GM19239 (cell line): ENCODE measurements at places on chromosomes 5 and 9.

GRCh38 chr9:127380479-127380878 is 16.5 kb upstream of the SLC2A8 start:
- no peak for DNase-seq

- no peak for DNase-seq
These were observed 485 bp upstream of the HABP4 start for GRCh38 chr9:96449523-96449844.

DNA sequence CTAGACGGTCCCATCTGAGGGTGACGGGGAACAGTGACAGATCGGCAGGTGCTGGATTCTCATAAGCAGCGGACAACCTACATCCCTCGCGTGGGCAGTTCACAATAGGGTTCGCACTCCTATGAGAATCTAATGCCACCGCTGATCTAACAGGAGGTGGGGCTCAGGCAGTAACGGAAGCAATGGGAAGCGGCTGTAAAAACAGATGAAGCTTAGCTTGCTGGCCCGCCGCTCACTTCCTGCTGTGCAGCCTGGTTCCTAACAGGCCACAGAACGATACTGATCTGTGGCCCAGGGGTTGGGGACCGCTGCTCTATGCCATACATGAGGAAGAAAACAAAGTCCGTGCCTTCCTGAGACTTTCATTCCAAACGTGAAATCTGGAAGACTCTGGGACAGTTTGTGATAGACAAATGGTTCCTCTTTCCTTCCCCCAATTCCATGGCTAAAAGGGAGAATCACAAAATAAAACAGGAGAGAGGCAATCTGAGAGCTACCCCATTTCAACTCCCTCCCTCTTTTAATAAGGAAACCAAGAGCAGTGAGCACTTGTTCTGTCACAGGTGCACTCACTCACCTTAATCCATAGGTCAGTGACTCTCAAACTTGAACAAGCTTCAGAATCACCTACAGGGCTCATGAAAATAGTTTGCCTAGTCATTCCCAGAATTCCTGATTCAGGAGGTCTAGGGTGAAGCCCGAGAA is 12.1 kb downstream of the PDCL start:
- DNase-seq, result no peak

GRCh38 chr5:77993141-77993854 is 217.2 kb upstream of the TBCA start:
- no peak for DNase-seq

- no peak for DNase-seq
These were observed 82.1 kb downstream of the CYFIP2 start for GRCh38 chr5:157348049-157348400.

DNA sequence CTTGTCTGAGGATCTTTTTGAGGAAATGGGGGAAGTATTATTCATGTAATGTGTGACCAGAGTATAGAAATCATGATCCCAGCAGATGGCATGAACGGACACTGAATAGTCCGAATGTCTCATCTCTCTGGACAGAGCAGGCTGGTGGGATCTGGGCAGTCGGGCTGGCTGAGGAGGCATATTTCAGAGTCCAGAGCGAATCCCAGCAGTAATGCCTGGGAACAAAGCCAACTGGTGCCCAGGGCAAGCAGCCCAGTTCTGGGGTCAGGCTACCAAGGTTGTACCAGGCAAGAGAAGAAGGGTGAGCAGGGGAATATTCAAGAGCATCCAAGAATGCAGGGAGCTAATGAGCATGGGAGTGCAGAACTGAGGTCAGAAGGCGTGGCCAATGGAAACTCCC is 306.4 kb downstream of the ZSWIM6 start:
- no peak for DNase-seq

DNA sequence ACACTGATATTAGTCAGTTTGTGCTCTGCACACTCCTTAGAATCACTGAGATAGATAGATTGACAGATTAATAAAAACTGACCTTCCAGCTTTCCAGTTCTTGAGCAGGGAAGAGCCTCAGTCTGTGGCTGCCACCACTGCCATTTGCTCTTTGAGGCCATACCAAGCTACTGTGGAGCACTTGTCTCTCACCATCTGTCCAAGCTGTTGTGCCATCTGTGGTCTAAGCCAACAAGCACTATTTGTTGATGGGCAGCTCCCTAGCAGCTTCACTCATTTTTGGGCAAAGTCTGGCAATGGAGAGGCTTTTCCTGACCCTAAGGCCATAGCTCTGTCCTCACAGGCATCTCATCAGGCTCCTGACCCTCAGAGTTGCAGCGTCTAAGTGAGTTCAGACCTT is 30.4 kb downstream of the HTR1A start:
- DNase-seq, result no peak

DNA sequence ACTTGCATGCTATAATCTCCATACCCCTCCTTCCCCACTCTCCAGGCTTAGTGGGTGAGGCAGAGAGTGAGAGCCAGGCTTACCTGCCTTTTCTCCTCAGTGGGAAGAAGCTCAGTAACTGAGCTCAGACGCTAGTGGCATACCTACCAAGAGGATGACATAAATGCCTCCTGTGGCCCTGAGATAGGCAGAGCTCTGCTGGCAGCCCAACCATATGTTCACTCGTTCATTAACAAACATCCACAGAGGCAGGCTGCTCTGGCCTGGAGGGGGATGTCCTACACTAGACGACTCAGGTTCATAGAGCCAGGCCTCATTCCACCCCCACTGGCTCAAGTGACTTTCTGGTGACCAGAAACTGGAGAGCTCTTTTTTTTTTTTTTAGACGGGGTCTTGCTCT is 81.3 kb downstream of the THBS4 start:
- no peak for DNase-seq

DNA sequence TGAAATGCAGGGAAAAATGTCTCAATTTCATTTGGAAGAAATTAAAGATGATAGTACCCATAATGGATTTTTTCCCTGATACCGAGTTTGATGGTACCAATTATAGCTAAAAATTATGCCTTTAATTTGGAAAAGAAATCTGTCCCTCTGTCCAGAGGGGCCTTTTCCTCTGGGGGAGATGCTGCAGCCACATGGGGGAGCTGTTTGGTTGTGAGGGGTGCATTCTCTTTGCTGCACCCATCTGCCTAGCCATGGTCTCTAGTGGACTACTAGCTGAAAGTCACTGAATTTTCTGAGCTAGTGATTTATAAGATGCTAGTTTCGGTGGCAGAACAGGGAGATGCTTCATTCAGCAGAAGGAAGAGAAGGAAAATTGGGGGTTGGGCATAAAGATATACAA is 9.6 kb downstream of the SEC61B start:
- DNase-seq, result no peak

- no peak for DNase-seq
These were observed 127.1 kb downstream of the MYO10 start for GRCh38 chr5:16809010-16809394.

DNA sequence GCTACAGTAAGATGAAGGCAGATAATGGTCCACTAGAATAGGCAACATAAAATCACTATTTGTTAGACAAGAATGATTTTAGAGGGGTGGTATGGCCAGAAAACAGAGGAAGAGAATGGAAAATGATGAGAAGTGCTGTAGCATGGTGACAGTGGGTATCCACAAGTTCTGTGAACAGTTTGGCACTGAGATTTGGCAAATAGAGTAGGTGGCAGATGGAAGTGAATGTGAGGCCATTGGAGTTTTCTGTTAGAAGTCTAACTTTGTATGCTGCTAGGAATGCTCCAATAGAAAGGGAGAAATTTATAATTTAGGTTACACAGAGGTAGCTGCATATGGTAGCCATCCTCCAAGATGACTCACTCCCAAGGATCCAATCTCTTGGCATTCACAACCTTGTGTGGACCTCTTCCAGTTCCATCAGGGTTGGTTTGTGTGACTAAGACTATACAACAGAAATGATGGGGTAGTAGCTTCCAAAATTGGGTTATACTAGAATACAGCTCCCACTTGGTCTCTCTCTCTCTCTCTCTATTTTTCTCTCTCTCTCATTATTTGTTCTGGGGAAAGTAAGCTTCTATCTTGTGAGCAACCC is 646.9 kb upstream of the ZNF608 start:
- DNase-seq, result no peak

DNA sequence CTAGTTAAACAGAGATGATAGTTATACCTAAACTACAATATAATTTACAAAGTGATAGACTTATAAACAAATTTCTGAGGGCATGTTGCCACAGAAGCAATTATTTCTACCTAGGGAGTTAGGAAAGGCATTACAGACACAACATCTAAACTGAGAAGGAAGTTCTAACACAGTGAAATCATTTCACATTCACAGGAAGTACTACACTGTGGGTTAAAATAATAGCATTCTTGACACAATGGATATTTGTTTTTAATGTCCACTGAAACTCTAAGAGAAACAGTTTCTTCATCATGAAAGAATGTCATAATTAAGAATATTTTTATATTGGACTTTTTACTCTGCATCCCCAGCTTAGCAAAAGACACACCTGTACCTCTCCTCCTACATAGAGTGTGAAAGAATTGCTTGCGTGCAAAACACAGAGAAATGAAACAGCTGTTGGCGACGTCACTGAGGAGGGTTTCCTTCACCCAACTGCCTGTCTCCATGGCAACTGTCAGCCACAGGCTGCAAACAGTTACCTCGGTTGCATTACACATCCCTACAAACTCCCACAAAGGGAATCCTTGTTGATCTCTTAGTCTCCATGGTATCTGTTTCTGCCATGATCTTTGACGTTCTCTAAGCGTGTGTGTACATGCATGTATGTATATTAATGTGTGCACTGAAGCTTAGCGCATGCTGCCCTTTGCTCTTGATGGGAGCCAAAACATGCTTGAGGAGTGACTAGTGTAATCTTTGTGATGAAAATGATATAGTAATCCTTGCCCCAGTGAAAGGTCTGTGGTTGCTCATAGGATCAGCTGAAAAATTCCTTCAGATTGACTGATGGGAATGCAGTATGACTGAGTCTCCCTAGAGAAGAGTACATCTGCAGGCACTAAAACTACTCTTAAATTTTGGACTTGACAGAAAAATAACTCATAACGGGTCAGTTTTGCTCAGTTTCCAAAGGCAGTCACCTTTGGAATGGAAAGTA is 168.5 kb downstream of the ACTL7B start:
- no peak for DNase-seq

DNA sequence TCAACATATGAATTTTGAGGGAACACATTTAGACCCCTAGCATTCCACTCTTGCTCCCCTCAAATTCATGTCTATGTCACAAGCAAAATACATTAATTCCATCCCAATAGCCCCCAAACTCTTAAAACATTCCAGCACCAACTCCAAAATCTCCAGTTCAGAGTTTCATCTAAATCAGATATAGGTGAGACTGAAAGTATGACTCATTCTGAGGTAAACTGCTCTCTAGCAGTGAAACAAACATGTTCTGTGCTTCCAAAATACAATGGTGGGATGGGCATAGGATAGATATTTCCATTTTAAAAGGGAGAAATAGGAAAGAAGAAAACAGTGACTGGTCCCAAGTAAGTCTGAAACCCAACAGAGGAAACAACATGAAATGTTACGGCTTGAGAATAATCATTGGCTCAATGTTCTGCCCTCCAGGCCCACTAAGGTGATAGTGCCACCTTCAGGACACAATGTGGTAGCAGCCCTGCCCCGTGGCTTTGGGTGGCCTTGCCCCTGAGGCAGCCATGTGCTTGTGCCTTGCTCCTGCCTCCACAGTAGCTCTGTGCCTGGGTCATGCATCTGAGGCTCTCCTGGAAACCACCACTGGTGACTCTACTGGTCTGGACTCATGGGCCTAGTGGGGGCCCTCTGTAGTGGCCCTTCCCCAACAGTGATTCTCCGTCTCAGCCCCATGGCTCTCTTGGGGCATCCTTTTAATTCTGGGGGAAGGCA is 36.4 kb upstream of the IPPK start:
- DNase-seq, result no peak

DNA sequence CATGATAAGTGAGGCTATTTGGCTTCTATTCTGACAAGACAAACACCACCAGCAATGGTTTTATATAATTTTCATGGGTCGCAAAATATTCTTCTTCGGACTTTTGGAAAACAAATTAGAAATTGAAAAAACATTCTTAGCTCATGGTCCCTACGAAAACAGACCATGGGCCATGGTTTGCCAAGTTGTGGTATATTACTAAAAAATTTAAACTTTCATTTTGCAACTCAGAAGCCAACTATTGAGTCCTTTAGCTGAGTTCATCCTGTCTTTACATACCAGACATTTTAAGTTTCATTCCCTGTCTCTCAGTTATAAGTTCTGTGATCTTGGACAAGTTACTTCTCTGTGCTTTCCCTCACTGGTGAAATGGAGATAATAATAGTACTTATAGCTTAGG is 198.1 kb downstream of the CSNK1G3 start:
- no peak for DNase-seq

DNA sequence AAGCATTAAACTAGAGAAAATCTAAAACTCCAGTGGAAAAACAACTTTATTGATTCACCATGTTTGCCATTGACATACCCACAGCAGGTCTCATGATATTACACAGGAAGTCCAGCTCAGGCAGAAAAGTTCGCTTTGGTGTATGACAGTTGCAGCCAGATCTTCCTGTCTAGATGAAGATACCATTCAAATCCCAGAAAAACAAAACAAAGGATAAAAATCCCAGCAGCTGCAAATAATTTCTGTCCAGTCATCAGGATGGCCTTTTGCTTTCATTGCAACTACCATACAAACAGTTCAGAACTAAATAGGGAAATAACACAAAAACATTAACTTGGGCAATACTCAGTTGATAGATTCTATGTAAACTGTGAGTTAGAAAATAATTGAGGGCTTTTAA is 136.0 kb upstream of the NREP start:
- DNase-seq, result no peak

GRCh38 chr5:83313436-83313835 is 158.1 kb upstream of the VCAN start:
- DNase-seq, result no peak

DNA sequence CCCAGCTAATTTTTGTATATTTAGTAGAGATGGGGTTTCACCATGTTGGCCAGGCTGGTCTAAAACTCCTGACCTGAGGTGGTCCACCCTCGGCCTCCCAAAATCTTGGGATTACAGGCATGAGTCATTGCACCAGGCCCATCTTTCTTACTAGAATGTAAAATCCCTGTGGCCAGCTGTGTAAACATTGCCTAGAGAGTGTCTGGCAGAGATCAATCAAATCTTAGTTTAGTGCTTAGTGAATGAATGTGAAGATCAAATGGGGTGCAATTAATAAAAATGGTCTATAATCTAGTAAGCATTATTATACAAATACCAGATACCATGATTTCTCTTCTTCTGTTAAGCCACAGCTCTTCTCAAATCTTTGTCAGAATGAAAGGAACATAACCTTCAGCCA is 289.9 kb downstream of the KCTD16 start:
- DNase-seq, result no peak

GRCh38 chr5:1552521-1553255 is 28.9 kb upstream of the LPCAT1 start:
- no peak for DNase-seq

- no peak for DNase-seq
These were observed 1201.4 kb upstream of the C9orf72 start for GRCh38 chr9:28774433-28775235.
